CD4-positive, alpha-beta T cell treated with Interleukin-15 for 4 hours (primary cell): ENCODE measurements at places on chromosomes 16 and 17.

- no peak for DNase-seq
Observed at GRCh38 chr17:71710816-71711215, 410.0 kb upstream of the SOX9 start.

GRCh38 chr16:26599785-26600104, 467.0 kb upstream of the C16orf82 start:
- DNase-seq: no peak

GRCh38 chr17:13921841-13922776, 147.2 kb upstream of the COX10 start:
- DNase-seq: no peak

GRCh38 chr17:39894681-39895376, 23.6 kb downstream of the GSDMB start:
- no peak for DNase-seq

DNA sequence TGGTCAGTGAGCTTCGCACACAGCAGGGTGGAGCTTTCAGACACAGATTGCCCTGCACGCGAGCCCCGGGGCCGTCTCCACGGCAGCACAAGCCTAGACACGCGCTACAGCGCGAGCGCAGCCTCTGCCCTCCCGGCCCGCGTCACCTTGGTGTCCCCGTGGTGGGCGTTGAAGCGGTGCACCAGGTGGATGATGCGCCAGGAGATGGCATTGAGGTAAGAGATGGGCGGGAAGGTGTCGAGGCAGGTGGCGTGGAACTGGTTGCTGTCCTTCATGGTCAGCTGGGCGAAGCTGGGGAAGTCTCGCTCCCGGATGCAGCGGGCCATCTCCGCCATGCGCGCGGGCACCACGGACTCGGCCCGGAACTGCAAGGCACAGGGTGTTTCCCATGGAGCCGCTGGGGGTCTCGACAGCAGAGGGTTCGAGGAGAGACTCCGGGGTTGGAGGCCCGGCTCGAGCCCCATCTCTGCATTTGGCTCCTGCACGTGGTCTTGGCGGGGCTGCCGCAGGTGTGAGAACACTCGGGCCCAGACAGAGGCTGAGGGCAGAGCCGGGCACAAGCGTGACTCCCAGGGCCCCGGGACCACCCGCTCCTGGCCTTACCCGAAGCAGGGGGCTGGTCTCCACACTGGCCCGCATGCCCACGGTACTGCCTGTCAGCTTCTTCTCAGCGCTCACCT, 4.3 kb upstream of the CYBA start:
- no peak for DNase-seq

GRCh38 chr17:29578626-29579485, 10.4 kb downstream of the TP53I13 start:
- no peak for DNase-seq

DNA sequence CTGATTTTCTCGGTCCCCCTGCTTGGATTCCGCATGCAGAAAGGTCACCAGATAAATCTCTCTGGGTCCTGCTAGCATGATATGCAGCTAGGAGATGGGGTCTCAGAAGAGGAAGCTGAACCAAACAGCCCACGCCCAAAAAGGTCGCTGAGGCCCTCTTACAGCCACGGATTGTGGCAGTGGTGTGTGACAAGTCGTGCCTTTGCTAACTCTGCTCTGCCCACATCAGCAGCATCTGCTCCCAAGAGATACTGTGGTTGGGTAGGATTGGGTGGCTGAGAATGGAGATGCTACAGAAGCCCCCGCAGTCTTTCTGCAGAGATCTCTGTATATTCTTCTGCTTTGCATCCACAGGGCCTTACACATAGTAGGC, 15.2 kb upstream of the SKAP1 start:
- no peak for DNase-seq

GRCh38 chr16:25217112-25217511, 365 bp downstream of the AQP8 start:
- DNase-seq: no peak
